ENCODE measurements at places on chromosomes 2 and 18. TPM values are rescaled to one million over a fixed set of nuclear protein-coding genes. Genes with fewer than 3 reads are reported as not detected.

- peak overlapping the region; percentile 55 for H3K27ac ChIP-seq
- H3K36me3 ChIP-seq: peaks cover 29% of the 10 kb centered on the region
- DNase-seq: no peak
- peaks cover 29% of the 10 kb centered on the region for H3K4me1 ChIP-seq
- H3K4me3 ChIP-seq: peak overlapping the region; percentile 2
Observed at GRCh38 chr2:75522543-75523312, 38.0 kb downstream of the EVA1A start.

GRCh38 chr2:241931084-241931975 is 61.8 kb downstream of the RTP5 start:
- H3K4me1 ChIP-seq: peaks cover 31% of the 10 kb centered on the region
- no peak overlapping the region for H3K4me3 ChIP-seq
- H3K27me3 ChIP-seq: peaks cover 12% of the 10 kb centered on the region
- H3K27ac ChIP-seq: no peak overlapping the region
- DNase-seq: no peak
- H3K36me3 ChIP-seq: 0 out of 2 replicates have a peak, but pooled peaks cover 3% of the 10 kb centered on the region

DNA sequence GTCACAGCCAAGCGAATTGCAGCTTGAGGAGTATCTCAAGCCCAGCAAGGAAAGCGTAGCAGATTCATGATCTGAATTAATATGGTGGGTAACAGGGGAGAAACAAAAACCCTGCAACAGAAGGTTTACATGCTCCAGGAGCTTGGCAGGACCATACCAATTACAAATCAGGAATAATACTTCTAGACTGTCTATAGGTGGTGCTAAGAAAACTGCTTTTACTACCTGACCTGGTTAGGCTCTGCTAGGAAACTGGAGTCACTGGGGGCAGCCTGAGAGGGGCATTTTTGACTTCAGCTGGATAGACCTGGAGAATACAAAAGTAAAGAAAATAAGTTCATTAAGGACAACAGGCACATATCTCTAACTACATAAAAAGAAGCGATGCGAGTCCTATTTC is 24.6 kb upstream of the SPOPL start:
- no peak overlapping the region for H3K4me3 ChIP-seq
- H3K27ac ChIP-seq: no peak overlapping the region
- no peaks in the 10 kb centered on the region for H3K4me1 ChIP-seq
- H3K27me3 ChIP-seq: no peaks in the 10 kb centered on the region

Gene HTR2B
- total RNA-seq: 0.31 TPM

DNA sequence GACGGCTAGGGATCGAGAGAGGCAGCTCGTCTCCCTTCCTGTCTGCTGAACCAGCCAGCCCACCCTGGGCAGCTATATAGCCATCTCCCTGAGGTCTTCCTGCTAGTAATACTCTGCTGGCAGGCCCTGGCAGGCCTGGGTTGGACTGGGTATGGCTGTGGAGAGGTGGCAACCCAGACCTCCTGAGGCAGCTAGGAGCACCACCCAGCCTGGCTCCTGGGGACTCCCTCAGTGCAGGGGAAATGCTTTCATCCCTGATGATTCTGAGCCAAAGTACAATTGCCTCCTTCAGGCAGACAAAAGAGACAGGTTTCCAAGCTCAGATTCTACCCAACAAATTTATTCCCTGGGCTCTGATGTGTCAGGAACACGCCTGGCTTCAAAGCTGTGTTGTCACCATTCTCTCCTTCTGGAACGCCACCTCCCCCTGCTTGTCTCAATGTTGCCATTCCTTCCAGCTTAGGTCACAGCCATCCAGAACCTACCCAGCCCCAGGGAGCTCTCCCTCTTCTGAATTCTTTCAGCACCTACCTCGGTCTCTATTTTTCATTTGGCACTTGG is 4.7 kb upstream of the DNAJB2 start:
- H3K27ac ChIP-seq: peak overlapping the region; percentile 92
- H3K27me3 ChIP-seq: peaks cover 4% of the 10 kb centered on the region

Gene TMEM17
- total RNA-seq: 3.1 TPM

Gene SH3RF3
- 2.4 TPM for total RNA-seq

DNA sequence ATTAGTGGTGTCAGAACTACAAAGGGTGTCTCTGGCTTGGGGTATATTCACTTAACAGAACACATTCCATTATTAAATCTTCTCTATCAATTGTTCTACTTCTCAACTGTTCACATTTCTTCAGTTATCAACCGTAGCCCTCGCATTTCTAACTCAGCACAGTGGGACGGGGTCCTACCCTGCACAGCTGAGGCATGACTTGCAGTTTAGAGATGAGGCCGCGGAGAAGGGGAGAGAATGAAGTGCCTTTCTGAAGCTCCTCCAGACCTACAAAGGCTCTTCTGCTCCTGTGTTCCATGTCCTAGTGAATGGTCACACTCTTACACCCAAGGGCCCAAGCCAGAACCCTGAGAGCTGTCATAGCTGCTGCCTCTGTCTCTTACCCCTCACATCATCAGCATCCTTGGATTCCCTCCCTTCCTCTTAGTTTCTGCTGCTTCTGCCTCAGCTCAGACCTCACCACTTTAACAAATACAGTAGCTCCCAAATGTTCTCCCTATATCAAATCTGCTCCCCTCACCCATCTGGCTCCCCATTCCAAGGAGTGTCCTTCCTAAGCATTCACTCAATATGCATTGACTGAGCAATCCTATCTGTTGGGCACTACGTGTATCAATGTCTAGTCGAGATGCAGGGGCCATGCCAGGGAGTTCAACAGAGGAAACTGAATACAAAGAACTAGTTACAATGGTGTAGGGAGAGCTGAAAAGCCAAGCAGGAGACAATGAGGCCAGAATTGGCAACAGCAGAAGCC is 34.3 kb upstream of the MRPL19 start:
- no peak overlapping the region for H3K27ac ChIP-seq
- peaks cover 2% of the 10 kb centered on the region for H3K36me3 ChIP-seq
- H3K4me3 ChIP-seq: no peak overlapping the region
- DNase-seq: no peak
- peaks cover 10% of the 10 kb centered on the region for H3K27me3 ChIP-seq
- peaks cover 28% of the 10 kb centered on the region for H3K4me1 ChIP-seq

GRCh38 chr18:48860269-48861180 is 90.2 kb downstream of the SMAD7 start:
- peaks cover 5% of the 10 kb centered on the region for H3K27me3 ChIP-seq
- H3K27ac ChIP-seq: no peak overlapping the region
- DNase-seq: no peak
- H3K4me1 ChIP-seq: peaks cover 29% of the 10 kb centered on the region
- no peak overlapping the region for H3K4me3 ChIP-seq

DNA sequence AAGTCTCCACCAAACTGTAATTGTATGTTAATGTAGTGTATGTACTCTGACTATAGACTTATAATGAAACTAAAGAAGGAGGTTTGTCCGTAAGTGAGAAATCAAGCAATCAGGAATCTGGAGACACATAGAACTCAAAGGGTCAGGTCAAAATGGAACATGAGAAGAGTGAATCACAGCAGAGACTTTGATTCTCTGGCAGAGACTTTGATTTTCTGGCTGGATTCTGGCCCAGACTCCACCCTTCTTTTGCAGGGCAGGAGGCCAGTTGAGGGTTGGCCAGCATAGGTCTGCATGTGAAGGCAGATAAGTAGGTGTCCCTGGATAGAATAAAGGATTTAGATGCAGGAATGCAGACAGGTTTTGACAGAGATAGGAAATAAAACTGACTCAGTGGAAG is 11.0 kb upstream of the NCKAP5 start:
- no peak for DNase-seq
- no peaks in the 10 kb centered on the region for H3K36me3 ChIP-seq
- H3K27ac ChIP-seq: no peak overlapping the region

GRCh38 chr2:237131749-237132533 is 46.3 kb downstream of the COPS8 start:
- no peak overlapping the region for H3K4me3 ChIP-seq
- H3K36me3 ChIP-seq: peaks cover 5% of the 10 kb centered on the region
- DNase-seq: no peak
- peaks cover 3% of the 10 kb centered on the region for H3K27me3 ChIP-seq

- H3K4me1 ChIP-seq: peaks cover 39% of the 10 kb centered on the region
- peak within 1 kb of the TSS; percentile 93 for H3K4me3 ChIP-seq
- peak within 1 kb of the TSS; percentile 58 for H3K27ac ChIP-seq
- no peaks in the 10 kb centered on the region for H3K36me3 ChIP-seq
- H3K27me3 ChIP-seq: peaks cover 6% of the 10 kb centered on the region
Observed at GRCh38 chr18:21242141-21242779, at the start of gene GREB1L. Gene GREB1L, plus strand, starts transcription at chr18:21242232. Its CDS starts 141,287 bp downstream, at chr18:21383519.

Gene DSG1
- total RNA-seq: not detected

DNA sequence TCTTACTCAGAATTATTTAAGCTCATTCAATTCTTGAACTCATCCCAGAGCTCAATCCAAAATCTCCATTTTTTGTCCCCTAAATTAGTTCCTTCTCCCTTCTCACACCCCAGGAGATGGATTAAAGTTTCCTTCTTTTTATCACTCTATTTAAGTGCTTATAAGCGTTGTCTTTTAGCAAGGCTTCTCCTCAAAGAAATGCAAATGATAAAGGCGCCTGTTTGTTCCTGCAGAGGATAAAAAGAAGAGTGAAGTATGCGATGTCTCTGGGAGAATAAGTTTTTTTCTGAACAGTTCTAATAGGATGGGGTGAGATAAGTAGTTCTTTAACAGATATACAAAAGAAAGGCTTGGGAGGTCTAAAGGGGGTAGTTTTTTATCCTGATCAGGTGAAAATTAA is 303.3 kb downstream of the CNTNAP5 start:
- no peak for DNase-seq
- no peaks in the 10 kb centered on the region for H3K4me1 ChIP-seq

- no peaks in the 10 kb centered on the region for H3K27me3 ChIP-seq
- DNase-seq: no peak
- peaks cover 4% of the 10 kb centered on the region for H3K36me3 ChIP-seq
- no peak overlapping the region for H3K27ac ChIP-seq
Observed at GRCh38 chr18:49322765-49323490, 137.5 kb downstream of the DYM start.

DNA sequence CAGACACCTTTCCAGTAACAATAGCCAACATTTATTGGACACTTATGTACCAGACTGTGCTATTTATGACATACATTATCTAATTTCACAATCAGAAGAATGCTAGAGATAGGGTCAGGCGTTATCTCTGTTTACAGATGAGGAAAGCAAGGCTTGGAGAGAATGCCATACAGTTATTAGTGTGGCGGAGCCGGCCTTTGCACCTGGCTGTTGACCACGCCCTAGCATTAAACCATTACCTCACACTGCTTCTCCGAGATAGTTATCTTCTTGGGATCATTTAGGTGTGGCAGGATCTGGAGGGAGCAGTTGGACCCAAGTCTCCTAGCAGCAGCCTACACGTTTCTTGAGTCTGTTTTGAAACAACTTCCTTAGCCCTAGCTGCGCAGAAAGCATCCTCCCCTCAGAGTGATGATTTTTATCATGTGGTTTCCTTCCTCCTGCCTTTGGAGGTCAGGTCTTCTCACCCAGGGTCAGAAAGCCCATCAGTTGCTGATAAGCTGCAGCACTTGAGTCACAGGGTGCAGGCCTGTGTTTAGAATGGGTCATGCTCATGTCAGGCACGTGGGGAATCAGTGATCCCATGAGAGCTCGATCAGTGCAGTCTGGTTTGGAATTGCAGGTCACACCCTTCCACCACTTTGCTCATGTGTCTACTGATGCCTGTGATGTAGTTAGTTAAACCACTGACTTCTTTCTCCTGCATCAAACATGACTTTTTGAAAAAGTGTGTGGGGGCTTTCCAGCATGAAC is 118.2 kb downstream of the SPTBN1 start:
- H3K4me3 ChIP-seq: no peak overlapping the region
- H3K36me3 ChIP-seq: peaks cover 12% of the 10 kb centered on the region
- H3K27me3 ChIP-seq: no peaks in the 10 kb centered on the region

DNA sequence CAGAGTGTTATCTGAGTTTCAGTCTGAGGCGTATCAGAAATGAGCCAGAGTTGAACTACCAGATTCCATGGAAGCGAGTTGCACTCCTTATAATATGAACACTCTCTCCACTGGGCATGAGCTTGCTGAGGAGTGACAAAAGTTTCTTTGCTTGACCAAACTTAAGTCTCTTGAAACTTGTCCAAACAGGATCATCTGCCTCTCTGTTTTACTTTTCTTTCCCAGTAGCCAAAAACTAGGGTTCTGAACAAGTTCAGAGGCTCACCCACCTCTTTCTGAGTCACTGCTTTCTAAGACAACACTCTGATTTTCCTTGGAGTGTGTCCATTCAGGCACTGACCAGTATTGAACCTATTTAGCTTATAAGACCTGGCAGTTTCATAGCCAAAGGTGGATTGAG is 233.2 kb upstream of the TCF4 start:
- H3K36me3 ChIP-seq: no peaks in the 10 kb centered on the region
- H3K27ac ChIP-seq: peak overlapping the region; percentile 71
- no peaks in the 10 kb centered on the region for H3K27me3 ChIP-seq
- peak; percentile 36 for DNase-seq
- H3K4me3 ChIP-seq: peak overlapping the region; percentile 71

Gene SERPINB4
- total RNA-seq: not detected

Gene SLC30A3
- not detected for total RNA-seq

GRCh38 chr2:153420394-153420793 is 58.2 kb downstream of the RPRM start:
- H3K4me1 ChIP-seq: no peaks in the 10 kb centered on the region
- DNase-seq: no peak
- H3K27ac ChIP-seq: no peak overlapping the region
- H3K27me3 ChIP-seq: no peaks in the 10 kb centered on the region
- H3K36me3 ChIP-seq: peaks cover 5% of the 10 kb centered on the region
- no peak overlapping the region for H3K4me3 ChIP-seq

GRCh38 chr18:58311390-58311789 is 267.4 kb downstream of the NEDD4L start:
- H3K4me1 ChIP-seq: peaks cover 31% of the 10 kb centered on the region
- no peak overlapping the region for H3K4me3 ChIP-seq
- peaks cover 4% of the 10 kb centered on the region for H3K27me3 ChIP-seq

- H3K36me3 ChIP-seq: no peaks in the 10 kb centered on the region
- H3K4me1 ChIP-seq: peaks cover 78% of the 10 kb centered on the region
- no peaks in the 10 kb centered on the region for H3K27me3 ChIP-seq
- no peak for DNase-seq
Observed at GRCh38 chr18:35042389-35043071, 1.3 kb downstream of the MAPRE2 start.

GRCh38 chr2:165070076-165070475 is 114.8 kb upstream of the SLC38A11 start:
- H3K36me3 ChIP-seq: no peaks in the 10 kb centered on the region
- DNase-seq: no peak
- no peak overlapping the region for H3K27ac ChIP-seq
- peaks cover 6% of the 10 kb centered on the region for H3K27me3 ChIP-seq
- H3K4me1 ChIP-seq: no peaks in the 10 kb centered on the region
